ENCODE measurements at places on chromosomes 2 and 18. TPM values are rescaled to one million over a fixed set of nuclear protein-coding genes. Genes with fewer than 3 reads are reported as not detected.

CAVIN2 gene
- total RNA-seq = 0.06 TPM

KLHL29 gene
- total RNA-seq = 4.6 TPM

C2orf78 gene
- not detected for total RNA-seq

NXPH2 gene
- 1.4 TPM for total RNA-seq

CRYBA2 gene
- total RNA-seq = 4.3 TPM

MALL gene
- total RNA-seq = 0.34 TPM

CNDP1 gene
- not detected for total RNA-seq

KRTCAP3 gene
- total RNA-seq = not detected

ICOS gene
- not detected for total RNA-seq

DNER gene
- 14.3 TPM for total RNA-seq

SLC23A3 gene
- total RNA-seq = 0.86 TPM

MAP3K19 gene
- total RNA-seq = not detected

REG3G gene
- not detected for total RNA-seq

HMSD gene
- total RNA-seq = 0.06 TPM

TXNDC9 gene
- total RNA-seq = 121 TPM

COL4A3 gene
- total RNA-seq = not detected

FASTKD2 gene
- total RNA-seq = 69.0 TPM

KCNG3 gene
- total RNA-seq = 0.06 TPM

CYS1 gene
- 2.1 TPM for total RNA-seq

ABCG8 gene
- not detected for total RNA-seq

NTSR2 gene
- not detected for total RNA-seq

NT5DC4 gene
- total RNA-seq = not detected

AQP12B gene
- not detected for total RNA-seq

CYRIA gene
- 0.80 TPM for total RNA-seq

MOGAT1 gene
- total RNA-seq = not detected

Measured in Daoy (cell line).